Ovary (tissue), 10 donors: ENCODE measurements at places on chromosomes 13 and 19. TPM values are rescaled to one million over a fixed set of nuclear protein-coding genes. Genes with fewer than 3 reads are reported as not detected.
A peak's percentile ranks its signal among the peaks of the same experiment; 100 is the strongest.

KLK10 gene
- polyA plus RNA-seq: 6.9 TPM

LILRA6 gene
- 0.61 TPM for polyA plus RNA-seq

ERICH4 gene
- not detected for polyA plus RNA-seq

DNA sequence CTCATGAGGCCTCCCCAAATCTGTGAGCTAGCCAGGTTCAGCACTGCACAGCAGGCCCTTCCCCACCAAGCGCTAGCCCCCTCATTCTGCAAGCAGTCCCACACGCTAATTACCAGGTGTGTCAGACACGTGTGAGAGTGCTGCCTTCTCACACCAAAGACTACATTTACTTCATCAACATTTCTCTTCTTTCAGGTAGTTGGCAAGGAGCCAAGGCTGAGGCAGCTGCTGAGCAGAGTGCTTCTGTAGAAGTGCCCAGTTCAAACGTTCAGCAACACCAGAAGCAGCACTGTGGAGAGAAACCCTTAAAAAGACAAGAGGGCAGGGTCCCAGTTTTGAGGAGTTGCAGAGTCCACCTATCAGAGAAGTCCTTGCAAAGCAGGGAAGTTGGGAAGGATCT, 6.4 kb downstream of the ZNF773 start:
- DNase-seq: no peak

DNA sequence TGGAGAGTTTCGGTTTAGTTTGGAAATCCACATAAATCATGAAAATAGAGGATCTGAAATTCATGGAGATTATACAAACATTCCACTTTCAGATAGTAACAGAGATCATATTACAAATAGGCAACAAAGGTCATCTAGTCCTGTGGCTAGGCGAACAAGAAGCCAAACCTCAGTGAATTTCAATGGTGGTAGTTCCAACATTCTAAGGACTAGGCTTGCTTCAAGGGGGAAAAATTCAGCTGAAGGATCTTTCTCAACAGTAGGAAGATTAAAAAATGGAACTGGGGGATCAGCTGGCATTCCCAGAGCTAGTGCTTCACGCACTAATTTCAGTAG, 47.0 kb downstream of the FOXO1 start:
- DNase-seq: no peak

- peak; percentile 83 for DNase-seq
Observed at GRCh38 chr19:56110515-56111448, 10.3 kb downstream of the ZNF787 start.

DNA sequence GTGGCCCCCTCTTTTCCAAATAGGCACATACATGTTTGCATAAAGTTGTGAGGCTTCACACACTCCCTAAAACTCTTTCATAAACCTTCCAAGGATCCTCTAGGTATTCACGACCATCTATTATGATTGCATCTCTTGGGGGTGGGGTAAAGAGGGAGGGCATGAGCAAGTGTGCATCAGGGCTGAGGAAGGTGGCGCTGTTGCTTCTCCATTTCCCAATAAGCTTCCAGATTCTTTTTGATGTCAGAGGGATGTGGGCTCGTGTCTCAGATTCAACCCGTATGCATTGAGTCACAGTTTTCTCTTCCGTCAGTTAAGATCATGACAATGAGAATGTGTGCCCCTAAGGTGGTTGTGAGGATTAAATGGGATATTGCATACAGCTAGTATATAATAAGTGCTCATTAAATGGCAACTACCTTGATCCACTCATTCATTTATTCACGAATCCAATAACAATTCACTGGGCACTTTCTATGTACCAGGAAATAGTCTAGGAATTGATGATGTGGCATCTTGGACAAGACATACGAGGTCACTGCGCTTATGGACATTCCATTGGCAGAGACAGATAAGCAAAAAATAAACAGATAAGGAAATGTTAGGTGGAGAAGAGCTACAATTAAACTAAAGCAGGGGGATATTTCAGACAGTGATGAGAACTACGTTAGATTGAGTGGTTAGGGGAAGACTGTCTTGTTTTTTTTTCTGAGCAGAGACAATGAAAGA, 10.3 kb downstream of the CYP2B6 start:
- DNase-seq: no peak

GRCh38 chr13:50437252-50437651, 406.2 kb downstream of the DLEU7 start:
- DNase-seq: no peak
